ENCODE measurements at places on chromosomes 4 and X. TPM values are rescaled to one million over a fixed set of nuclear protein-coding genes. Genes with fewer than 3 reads are reported as not detected.

GRCh38 chrX:153582896-153583295, 16.0 kb downstream of the CCNQ start:
- no peaks in the 10 kb centered on the region for H3K27me3 ChIP-seq
- no peaks in the 10 kb centered on the region for H3K4me1 ChIP-seq
- H3K4me3 ChIP-seq, result no peak overlapping the region
- no peak overlapping the region for H3K27ac ChIP-seq
- no peak for DNase-seq
- no peaks in the 10 kb centered on the region for H3K36me3 ChIP-seq

GRCh38 chr4:2075171-2075986, 16.3 kb downstream of the NAT8L start:
- no peaks in the 10 kb centered on the region for H3K4me1 ChIP-seq
- H3K27ac ChIP-seq, result no peak overlapping the region
- no peak overlapping the region for H3K4me3 ChIP-seq
- H3K27me3 ChIP-seq, result no peaks in the 10 kb centered on the region
- DNase-seq, result no peak

ZNF185 gene
- 1.3 TPM for total RNA-seq

GRCh38 chr4:121484633-121485032, 103.8 kb upstream of the QRFPR start:
- H3K36me3 ChIP-seq, result no peaks in the 10 kb centered on the region
- no peak overlapping the region for H3K4me3 ChIP-seq
- peak; percentile 22 for DNase-seq
- H3K4me1 ChIP-seq, result no peaks in the 10 kb centered on the region
- H3K27ac ChIP-seq, result no peak overlapping the region

DNA sequence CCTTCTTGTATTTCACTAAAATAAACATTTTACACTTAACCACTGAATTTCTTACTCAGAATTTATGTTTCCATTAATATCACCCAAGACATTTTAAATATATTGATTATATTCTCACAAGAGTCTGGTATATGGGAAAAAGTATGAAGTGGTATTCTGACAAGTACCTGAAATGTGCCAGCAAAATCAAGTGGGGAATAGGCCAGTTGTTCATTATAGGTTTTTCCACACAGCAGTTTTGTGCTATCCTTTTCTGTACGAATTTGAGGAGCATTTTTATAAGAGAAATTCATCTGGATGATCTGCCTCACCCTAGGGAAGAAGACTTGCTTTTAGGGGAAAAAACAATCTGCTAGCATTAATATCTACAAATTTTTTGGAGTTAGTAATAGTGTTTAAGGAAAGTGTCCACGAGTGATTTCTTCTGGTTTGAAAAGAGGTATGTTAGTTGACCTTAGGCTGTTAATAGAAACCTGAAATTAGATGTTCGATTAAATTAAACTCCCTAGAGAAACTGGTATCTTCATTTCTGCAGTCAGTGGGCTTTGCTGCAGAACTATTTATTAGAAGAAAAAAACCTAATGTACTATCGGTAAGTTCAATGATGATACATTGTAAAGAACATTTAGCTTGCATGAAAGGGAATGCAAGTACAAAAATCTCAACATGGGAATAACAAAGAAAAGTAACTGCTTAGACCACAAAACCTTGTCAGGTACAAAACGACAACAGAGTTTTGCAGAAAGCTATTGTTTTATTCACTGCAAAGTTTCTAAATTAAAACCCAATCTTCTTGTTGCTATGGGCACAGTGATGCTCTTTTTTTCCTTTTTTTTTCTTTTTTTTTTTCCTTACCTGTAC, 1.8 kb downstream of the KLF3 start:
- no peaks in the 10 kb centered on the region for H3K36me3 ChIP-seq
- DNase-seq, result no peak
- H3K27me3 ChIP-seq, result no peaks in the 10 kb centered on the region
- H3K4me3 ChIP-seq, result peak overlapping the region; percentile 95
- H3K27ac ChIP-seq, result peak overlapping the region; percentile 93

DNA sequence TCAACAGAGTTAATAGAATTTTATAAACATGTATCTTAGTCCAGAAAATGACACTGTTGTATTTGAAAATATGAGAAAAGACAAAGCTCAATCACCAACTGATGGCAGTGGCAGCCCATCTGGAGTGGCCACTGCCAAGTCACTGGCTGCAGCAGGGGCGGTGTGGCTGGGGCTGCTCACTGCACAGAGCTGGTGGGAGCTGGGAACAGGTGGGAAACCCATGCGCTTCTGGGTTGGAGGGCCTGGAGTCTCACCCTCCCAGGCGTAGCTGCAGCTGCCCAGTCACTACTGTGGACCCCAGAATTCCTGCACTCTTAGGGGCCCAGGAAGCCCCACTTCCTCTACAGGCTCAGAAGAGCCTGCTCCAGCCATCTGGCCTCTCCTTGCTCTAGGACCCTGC, 251.8 kb upstream of the NDST4 start:
- H3K4me1 ChIP-seq, result no peaks in the 10 kb centered on the region
- no peak overlapping the region for H3K4me3 ChIP-seq
- DNase-seq, result no peak
- H3K36me3 ChIP-seq, result no peaks in the 10 kb centered on the region
- no peak overlapping the region for H3K27ac ChIP-seq
- H3K27me3 ChIP-seq, result no peaks in the 10 kb centered on the region

DNA sequence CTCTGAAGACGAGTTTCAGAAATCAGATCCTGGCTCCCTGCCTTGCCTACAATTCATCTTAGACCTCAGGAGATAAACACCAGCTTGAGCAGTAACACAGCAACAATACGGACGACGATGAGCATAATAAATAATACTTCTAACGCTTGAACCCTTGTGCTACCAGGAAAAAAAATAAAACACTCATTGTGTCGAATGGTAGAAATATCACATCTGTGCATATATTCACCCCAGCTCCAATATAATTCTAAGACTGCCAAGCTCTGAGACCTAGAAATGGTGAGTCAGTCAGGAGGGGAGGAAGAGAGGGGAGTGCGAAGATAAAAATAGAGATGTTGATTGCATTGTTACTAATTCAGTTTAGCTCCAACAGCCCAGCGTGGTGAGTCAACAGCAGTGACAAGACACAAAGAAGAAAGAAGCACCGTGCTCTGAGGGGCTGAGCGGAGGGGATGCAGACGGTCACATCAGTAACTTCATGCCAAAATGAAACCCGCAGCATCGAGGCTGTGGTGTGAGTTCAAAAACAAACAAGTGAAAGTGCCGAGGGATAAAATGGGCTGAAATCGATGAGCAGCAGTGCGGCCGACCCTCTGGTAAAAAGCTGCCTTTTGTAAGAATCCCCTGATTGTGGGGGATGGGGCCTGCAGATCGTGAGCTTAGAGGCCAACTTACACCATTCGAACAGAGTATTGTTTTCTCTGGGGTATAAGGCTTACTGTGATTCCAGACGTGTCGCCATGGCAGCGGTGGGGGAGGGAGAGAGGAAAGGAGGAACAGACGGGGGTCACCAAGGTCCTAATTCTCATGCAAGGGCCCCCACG, 150.4 kb downstream of the MGST2 start:
- H3K36me3 ChIP-seq, result no peaks in the 10 kb centered on the region
- no peaks in the 10 kb centered on the region for H3K27me3 ChIP-seq
- peaks cover 12% of the 10 kb centered on the region for H3K4me1 ChIP-seq
- peak overlapping the region; percentile 98 for H3K27ac ChIP-seq

CFI gene
- total RNA-seq, result 52.5 TPM

TDO2 gene
- total RNA-seq, result 3.7 TPM

GRCh38 chrX:130083107-130083490, 27.2 kb downstream of the ELF4 start:
- H3K27ac ChIP-seq, result peak overlapping the region; percentile 71
- no peak overlapping the region for H3K4me3 ChIP-seq
- no peaks in the 10 kb centered on the region for H3K27me3 ChIP-seq
- no peak for DNase-seq

FRMD7 gene
- total RNA-seq, result 1.6 TPM

AR gene
- total RNA-seq, result 75.3 TPM

IL1RAPL1 gene
- 0.24 TPM for total RNA-seq
